ENCODE measurements at places on chromosomes 3 and 15. TPM values are rescaled to one million over a fixed set of nuclear protein-coding genes. Genes with fewer than 3 reads are reported as not detected.

The PLSCR5 gene
- not detected for total RNA-seq

The PATL2 gene
- total RNA-seq = 6.3 TPM

The FRMD5 gene
- total RNA-seq = 0.37 TPM

The ESYT3 gene
- total RNA-seq = 1.1 TPM

The MAGI1 gene
- total RNA-seq = not detected

The IL20RB gene
- 0.59 TPM for total RNA-seq

The ADCY5 gene
- total RNA-seq = not detected

The GOLGA6L4 gene
- total RNA-seq = 0.76 TPM

The FGD5 gene
- total RNA-seq = not detected

The KCNMB3 gene
- total RNA-seq = 0.20 TPM

The SPTBN5 gene
- total RNA-seq = 0.17 TPM

The AGBL1 gene
- not detected for total RNA-seq

The AADACL2 gene
- total RNA-seq = not detected

The MYRIP gene
- total RNA-seq = not detected

The ZIC1 gene
- not detected for total RNA-seq

The CCDC54 gene
- total RNA-seq = not detected
